ENCODE measurements at places on chromosomes 1 and 21.

DNA sequence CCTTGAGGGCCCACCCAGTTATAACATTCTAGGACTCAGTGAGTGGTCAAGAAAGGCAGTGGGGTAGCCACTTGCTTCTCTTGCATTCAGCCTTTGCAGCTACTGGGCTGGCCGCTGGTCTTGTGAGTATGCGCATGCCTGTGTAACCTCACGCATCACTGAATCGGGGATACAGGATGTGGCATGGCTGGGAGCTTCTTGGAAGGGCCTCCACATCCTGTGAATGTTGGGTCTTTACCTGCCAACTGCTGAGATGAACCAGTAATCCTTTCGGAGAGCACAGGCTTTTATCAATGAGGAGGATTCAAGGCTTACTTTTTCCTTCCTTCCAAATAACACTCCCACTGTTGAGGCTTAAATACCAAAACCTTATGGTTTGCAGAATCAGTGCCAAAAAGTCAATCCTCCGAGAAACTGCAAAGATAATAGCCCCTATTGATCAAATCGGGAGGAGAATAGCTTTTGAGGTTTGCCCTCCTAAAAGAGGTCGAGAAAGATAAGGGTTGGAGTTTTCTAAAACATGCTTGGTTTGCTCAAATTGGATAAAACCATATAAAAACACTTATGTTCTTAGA, 198.9 kb upstream of the UBE2U start:
- peak; percentile 2 for DNase-seq

DNA sequence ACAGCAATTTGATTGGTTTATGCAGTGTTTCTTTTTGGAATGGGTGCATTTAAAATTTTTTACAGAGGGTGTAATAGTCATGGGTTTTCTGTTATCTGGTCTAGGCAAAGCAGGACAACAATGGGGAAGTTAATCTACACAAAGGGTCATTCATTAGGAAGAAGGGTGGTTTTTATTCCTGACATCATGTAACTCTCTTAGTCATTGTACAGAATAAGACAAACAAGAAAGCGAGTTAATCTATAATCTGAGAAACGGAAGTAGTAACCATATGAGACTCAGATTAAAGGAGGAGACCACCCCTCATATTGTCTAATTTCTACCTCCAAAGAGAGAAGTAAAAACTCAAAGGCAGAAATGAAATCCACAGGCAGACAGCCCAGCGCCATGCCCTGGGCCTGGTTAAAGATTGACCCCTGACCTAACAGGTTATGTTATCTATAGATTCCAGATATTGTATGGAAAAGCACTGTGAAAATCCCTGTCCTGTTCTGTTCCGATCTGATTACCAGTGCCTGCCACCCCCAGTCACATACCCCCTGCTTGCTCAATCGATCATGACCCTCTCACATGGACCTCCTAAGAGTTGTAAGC, 10.5 kb upstream of the IFI6 start:
- peak; percentile 62 for DNase-seq

DNA sequence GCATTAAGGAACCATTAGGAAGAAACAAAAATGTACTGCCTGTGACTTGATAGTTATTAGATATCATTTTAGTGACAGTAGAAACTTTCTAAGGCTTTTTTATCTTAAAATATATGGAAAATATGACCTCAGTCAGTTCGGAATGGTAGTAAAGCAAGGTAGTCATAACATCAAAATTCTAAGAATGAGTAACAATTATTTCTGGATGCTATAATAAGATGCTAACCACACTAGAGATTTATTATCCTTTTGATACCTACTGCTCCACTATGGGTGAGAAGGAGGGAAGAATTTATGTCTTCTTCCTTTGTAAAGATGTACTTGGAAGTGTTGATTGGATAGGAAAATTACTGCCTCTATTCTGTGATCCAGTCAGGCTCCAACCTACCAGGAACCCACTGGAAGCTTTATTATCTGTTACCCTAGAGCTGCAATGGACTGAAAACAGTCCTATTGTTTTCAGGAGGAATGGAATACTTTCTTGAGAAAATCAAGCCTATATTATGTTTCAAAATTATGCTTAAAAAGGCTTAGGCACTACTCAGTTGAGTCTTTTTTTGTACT, 8.8 kb downstream of the FMN2 start:
- no peak for DNase-seq

DNA sequence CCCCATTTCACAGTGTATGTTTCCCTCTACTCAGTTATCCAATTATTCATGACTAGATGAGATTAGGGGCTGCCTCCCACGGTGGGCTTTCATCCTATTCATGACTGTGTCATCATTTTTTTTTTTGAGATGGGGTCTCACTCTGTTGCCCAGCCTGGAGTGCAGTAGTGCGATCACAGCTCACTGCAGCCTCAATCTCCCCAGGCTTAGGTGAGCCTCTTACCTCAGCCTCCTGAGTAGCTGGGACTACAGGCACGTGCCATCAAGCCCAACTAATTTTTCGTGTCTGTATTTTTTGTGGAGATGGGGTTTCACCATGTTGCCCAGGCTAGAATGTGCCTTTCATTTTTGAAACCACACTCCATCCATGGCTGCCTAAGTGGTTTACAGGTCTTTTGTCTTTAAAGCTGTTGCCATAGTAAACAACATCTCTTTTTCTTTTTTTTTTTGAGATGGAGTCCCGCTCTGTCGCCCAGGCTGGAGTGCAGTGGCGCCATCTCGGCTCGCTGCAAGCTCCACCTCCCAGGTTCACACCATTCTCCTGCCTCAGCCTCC, 60.0 kb downstream of the PIK3CD start:
- no peak for DNase-seq

DNA sequence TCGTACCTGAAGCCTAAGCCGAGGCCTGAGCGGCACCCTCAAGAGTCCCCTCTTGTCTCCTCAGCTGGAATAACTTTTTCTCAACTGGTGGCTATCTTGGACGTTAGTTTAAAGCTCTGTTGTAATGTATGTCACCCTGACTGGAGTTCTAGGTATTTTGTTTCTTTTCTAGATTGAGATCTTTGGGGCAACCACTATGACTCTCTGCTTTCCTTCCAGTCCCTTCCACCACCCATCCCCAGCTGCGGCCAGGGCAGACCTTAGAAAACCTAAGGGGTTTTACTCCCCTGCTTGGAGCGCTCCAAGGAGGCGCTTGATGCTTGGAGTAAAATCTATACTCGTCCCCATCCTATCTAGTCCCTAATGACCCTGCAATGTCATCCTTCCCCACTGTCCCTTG, 74.6 kb upstream of the MRPS6 start:
- no peak for DNase-seq

DNA sequence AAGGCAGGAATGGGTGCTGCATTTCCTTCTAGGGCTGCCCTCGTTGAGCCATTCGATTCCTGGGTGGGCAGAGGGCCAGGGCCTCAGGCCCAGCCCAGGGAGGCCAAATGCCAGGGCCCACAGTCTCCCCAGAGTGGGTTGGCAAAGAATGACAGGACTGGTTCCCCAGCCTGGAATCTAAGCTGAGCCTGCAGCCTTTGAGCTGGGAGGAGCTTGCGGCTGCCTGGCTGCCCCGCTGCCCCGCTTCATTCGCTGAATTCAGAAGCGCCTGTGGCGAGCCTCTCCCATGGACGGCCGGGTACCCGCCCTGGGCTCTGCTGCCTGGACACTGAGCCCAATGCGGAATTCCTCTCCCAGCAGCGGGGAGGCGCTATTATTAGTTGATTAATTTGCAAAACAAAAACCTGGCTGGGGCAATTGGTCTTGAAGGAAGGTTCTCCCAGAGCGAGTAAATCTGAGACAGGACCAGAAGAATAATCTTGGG, 32.3 kb upstream of the TARDBP start:
- DNase-seq = peak; percentile 95

GRCh38 chr1:3072391-3073185, 3.6 kb downstream of the PRDM16 start:
- no peak for DNase-seq

DNA sequence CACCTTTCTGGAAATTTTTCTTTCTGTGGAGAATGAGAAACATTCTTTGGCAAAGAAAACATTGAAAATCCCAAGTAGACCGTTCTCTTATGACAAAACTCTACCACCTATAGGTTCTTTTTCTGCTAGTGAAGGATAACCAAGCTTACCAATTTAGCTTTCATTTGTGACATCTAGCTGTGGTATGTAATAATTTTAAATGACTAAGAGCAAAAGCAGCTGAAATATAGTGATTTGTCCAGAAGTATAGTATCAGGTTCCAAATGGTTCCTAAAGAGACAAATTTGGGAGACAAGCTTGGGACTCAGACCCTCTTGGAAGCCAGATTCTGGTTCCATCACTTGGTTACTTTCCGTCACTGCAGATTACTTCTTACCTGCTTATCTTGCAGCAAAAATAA, 24.4 kb downstream of the FUBP1 start:
- DNase-seq = no peak

- no peak for DNase-seq
Measured at GRCh38 chr1:153262462-153263157, 3.1 kb downstream of the LORICRIN start.

- DNase-seq = no peak
Measured at GRCh38 chr1:152388889-152389288, 25.2 kb downstream of the CRNN start.

Measured in pons (tissue), 1 donor.